ENCODE measurements at places on chromosomes 6 and 20. TPM values are rescaled to one million over a fixed set of nuclear protein-coding genes. Genes with fewer than 3 reads are reported as not detected.

The GNMT gene
- total RNA-seq: not detected

The KCNG1 gene
- total RNA-seq: 148 TPM

The DPM1 gene
- 76.5 TPM for total RNA-seq

The AK9 gene
- total RNA-seq: 3.2 TPM

The DCDC2 gene
- 55.7 TPM for total RNA-seq

The PGK2 gene
- not detected for total RNA-seq

The POU5F1 gene
- total RNA-seq: 1.2 TPM

The HDGFL1 gene
- not detected for total RNA-seq

The RBM24 gene
- total RNA-seq: 0.96 TPM

The KATNA1 gene
- total RNA-seq: 17.5 TPM

The SLC17A2 gene
- not detected for total RNA-seq

The PGC gene
- not detected for total RNA-seq

All from tracheal epithelial cell (primary cell).